Foreskin keratinocyte (primary cell): ENCODE measurements at places on chromosomes 7 and 10. TPM values are rescaled to one million over a fixed set of nuclear protein-coding genes. Genes with fewer than 3 reads are reported as not detected.

AKR1D1 gene
- total RNA-seq, result not detected in 2 replicates

DNA sequence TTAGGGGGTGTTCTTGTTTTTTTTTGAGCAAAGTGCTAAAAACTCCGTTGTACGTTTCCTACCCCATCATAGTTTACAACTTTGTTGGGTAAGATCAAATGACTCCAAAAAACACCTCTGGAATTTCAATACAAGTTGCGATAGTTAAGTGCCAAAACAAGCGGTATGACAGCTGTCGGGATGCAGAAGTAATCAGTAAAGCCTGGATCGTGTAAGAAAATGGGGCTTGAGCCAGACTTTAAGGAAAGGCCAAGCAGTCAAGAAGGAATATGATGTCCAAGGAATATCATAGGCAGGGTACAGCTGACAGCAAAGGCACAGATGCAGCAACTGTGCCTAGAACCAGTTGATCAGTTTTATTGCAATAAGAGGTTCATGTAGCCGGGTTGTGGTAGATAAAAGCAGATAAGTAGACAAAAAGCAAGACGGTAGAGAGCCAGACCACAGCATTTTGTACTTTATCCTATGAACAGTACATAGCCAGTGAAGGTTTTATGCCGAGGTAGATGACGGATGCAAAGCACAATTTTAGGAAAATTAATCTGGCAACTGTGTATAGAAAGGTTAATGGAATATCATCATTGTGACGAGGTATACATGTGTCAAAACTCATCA, 45.5 kb downstream of the UBE2H start:
- no peak for DNase-seq

GRCh38 chr10:51838471-51838870, 139.1 kb upstream of the CSTF2T start:
- no peak for DNase-seq

PRLHR gene
- not detected in 2 replicates for total RNA-seq

CHST12 gene
- total RNA-seq, result 6.1 and 7.5 TPM in 2 replicates

- no peak for DNase-seq
Measured at GRCh38 chr7:52838981-52839411, 196.4 kb upstream of the POM121L12 start.

- peak; percentile 19 for DNase-seq
Measured at GRCh38 chr7:50791938-50792341, 9.2 kb upstream of the GRB10 start.

PILRA gene
- total RNA-seq, result 0.25 and 0.37 TPM in 2 replicates

DNA sequence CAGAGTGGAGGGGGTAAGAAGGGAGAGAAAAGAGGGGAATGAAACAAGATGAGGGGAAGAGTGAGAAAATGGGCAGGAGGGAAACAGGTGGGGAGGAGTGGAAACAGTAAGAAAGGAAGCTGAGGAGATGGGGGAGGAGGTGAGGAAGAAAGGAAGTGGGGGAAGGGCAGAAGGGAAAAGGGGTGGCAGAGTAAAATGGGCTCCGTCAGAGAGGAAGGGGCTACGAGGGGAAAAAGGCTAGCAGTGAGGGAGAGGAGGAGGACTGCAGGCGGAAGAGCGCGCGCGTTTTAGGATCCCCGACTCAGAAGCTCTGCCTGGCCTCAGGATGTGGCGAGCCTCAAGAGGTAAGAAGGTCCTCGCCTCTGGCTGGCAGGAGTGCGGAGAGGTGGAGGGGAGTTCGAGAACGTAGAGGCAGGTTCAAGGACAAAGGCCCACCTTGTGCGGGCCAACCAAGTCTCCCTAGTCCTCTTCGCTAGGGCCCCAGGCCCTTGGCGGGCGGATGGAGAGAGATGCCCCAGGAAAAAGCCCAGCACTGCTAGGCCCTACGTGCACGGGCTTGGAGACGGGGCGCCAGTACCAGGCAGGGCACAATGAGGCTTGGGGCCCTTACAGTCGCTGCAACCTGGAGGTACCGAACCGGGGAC, 5.8 kb upstream of the NKX2-3 start:
- no peak for DNase-seq

DNA sequence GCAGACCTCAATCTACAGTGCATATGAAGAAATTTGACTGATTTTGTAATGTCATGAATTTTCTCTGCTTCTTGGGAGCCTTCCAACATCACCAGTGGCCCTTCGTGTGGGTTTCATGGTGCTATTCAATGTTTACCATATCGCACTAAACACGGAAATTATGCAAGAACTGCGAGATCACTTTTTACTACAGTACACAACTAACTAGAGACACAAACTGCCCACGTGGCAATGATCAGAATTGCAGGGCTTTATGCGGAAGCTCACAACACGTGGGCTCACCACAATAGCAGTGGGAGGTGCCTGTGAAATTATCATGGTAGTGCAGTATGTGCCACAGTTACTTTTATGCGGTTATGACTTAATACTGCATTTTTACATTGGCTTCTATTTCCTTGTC, 449.7 kb upstream of the KLF6 start:
- DNase-seq, result no peak

ANKRD30A gene
- not detected in 2 replicates for total RNA-seq

DNA sequence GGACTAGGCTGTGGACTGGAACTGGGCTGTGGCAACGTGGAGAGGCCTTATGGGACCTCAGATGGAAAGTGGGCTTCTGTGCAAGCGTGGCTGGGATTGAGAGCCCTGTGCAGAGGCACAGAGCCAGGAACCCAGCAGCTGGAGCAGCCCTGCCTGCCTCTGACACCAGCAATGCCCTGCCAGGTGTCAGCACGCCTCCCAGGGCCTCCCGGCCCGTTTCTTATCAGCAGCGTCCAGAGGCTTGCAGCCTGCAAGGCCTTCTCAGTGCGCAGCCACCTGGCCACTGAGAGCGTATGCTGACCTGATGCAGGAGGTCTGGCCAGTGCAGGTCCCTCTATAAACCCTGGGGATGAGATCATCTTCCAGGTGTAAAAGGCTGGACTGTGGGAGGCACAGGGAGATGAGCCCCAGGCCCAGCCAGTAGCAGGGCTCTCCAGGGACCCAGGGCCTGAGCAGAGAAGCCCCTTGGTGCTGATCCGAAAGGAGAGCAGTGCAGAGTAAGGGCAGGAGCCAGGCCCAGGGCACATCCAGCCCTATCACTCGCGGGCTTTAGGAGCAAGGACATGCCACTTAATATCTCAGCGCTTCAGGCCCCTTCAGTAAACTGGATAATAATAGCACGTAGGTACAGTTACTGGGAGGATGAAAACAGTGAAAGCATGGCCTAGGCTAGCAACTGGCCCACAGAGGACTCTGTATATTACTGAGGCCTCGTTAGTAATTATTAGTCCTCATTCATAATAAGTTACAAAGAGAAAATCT, 38.8 kb upstream of the ANTXRL start:
- DNase-seq, result no peak

NAT16 gene
- total RNA-seq, result not detected in 2 replicates

- DNase-seq, result no peak
Measured at GRCh38 chr7:130022115-130022514, 29.1 kb downstream of the ZC3HC1 start.

DNA sequence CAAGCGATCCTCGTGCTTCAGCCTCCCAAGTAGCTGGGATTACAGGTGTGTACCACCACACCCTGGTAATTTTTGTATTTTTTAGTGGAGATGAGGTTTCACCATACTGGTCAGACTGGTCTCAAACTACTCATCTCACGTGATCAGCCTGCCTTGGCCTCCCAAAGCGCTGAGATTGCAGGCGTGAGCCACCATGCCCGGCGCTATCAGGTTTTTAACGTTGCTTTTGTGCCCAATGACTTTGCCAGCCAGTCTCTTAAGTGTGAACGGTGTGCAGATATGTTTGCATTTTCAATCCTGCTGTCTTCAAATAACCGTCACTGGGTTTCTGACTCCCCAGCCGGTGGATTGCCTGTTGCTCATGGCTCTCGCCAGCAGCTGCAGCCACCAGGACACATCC, 201.8 kb upstream of the PPP2R2D start:
- no peak for DNase-seq

GRCh38 chr7:157575777-157576176, 239.0 kb downstream of the DNAJB6 start:
- DNase-seq, result no peak

- DNase-seq, result no peak
Measured at GRCh38 chr7:92115821-92116220, 18.5 kb downstream of the CYP51A1 start.

AGMO gene
- not detected in 2 replicates for total RNA-seq

- DNase-seq, result no peak
Measured at GRCh38 chr10:34427911-34428216, 387.2 kb downstream of the PARD3 start.

DNA sequence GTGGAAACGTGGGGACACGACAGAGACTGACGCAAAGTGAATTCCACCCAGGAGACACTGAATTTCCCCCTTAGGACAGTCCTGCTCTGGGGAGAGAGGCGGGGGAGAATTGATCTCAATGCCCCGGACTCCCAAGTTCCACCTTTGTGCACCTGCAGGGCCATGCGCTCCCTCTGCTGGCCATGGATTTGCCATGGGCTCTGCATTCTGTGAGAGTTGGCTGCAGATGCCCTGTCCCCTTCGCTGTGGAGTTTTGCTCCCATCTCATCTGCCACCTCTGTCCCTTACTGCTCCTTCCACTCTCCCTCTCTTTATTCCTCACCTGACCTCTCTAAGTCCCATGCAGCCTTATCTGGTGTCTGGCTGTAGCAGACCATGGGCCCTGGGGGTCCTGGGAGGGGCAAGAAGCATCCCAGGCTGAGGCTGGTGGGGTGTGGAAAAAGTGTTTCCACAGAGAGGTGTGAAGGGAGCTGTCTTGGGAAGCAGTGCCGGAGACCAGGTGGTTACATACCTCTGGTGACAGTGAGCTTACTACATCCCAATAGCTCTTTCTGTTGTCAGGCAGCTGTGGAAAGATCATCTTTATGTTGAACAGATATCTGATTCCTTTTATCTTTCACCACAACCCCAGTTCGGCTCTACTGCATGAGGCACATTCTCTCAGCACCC, 14.3 kb downstream of the GHRHR start:
- DNase-seq, result no peak

DNA sequence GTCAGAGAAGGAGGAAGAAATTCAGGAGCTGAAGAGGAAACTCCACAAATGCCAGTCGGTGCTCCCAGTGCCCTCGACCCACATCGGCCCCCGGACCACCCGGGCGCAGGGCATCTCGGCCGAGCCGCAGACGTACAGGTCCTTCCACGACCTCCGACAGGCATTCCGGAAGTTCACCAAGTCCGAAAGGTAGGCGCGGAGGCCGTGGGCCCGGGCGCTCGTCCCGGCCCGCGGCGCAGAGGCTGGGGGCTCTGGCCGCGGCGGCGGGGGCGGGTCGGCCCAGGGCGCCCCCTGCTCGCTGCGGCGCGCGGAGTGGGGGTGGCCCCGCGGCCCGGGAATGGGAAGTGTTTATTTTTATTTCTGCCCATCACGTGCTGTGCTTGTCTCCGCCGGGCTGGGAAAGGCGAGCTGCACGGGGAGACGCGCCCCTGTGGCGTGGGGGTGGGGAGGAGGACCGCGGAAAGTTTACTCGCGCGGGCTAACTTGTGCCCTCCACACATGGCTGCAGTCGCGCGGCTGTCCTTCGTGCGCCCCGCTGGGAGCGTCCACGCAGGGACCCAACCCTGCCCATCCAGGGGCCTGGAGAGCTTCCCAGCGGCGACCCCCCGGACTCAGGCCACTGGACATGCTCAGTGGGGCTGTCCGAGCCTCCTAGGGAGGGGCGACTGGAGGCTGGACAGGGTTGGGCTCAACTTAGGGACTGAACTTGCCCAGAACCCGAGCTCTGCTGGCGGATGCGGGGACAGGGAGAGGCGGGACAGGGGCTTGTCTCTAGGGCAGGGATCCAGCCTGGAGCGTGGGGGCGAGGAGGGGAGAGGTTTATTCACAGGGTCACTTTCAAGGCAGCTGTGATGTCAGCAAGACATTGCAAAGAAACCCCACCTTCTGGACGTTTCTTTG, 82.6 kb upstream of the PRKG1 start:
- no peak for DNase-seq

DNA sequence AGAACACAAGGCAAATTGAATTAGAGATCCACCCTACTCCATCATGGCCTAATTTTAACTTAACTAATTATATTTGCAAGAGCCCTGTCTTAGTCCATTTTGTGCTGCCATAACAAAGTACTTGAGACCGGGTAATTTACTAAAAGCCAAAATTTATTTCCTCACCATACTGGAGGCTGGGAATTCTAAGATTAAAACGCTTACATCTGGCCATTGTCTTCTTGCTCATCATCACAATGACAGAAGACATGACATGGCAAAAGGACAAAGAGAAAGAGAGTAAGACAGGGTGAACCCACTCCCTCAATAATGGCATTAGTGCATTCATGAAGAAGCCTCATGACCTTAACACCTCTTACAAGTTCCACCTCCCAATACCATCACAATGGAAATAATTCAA, 1068.6 kb downstream of the DNAJB9 start:
- DNase-seq, result no peak

DNA sequence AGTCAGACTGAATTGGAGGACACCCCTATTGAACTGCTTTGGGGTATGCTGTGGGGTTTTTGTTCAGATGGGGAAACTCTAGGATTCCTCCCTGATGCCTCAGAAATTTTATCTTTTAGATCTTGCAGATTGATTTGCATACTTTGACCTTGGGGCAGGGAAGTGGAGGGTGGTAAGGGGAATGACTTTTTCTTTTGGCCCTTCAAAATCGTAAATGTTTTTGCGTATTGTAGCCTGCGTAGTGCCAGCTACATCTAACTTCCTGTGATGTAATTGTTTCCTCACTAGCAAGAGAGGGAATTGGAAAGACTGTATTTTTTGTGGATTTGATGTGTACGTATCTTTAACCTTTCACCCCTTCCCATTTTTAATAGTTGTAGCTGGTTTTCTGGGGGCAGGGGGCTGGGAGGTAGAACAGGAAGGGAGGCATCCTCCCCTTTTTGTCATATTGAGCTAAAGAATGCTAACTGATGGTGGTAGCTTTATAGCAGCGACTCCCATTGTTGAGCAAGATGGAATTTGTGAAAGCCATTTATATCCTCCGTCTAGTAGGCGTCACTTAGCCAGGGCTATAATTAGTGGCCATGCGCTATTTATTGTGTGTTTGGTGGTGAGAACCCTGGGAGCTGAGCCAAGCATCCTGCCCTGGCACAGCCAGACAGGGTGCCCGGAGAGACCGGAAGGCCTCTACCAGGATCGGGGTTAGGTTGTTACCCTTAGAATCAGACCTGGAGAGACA, 11.3 kb downstream of the DUSP5 start:
- DNase-seq, result peak; percentile 12

DNA sequence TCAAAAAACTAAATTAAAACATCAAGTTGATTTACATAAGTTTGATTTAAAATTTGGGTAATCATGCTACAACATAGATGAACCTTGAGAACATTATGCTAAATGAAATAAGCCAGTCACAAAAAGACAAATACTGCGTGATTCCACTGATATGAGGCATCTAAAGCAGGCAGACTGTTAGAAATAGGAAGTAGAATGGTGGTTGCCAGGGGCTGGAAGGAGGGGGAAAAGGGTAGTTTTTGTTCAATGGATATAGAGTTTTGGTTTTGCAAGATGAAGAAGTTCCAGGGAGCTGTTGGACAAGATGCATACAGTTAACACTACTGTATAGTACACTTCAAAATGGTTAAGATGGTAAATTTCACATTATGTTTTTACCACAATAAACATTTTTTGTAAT, 45.0 kb upstream of the IFRD1 start:
- DNase-seq, result no peak

GRCh38 chr10:20147684-20148083, 331.5 kb downstream of the PLXDC2 start:
- no peak for DNase-seq

POP7 gene
- total RNA-seq, result 85.5 and 90.6 TPM in 2 replicates

FFAR4 gene
- total RNA-seq, result not detected in 2 replicates
